ENCODE measurements at places on chromosomes 6 and 20.

- no peak for DNase-seq
These were observed 411.7 kb downstream of the C6orf118 start for GRCh38 chr6:164897523-164898235.

GRCh38 chr6:130185658-130186057 lies 37.1 kb downstream of the SAMD3 start:
- DNase-seq: no peak

DNA sequence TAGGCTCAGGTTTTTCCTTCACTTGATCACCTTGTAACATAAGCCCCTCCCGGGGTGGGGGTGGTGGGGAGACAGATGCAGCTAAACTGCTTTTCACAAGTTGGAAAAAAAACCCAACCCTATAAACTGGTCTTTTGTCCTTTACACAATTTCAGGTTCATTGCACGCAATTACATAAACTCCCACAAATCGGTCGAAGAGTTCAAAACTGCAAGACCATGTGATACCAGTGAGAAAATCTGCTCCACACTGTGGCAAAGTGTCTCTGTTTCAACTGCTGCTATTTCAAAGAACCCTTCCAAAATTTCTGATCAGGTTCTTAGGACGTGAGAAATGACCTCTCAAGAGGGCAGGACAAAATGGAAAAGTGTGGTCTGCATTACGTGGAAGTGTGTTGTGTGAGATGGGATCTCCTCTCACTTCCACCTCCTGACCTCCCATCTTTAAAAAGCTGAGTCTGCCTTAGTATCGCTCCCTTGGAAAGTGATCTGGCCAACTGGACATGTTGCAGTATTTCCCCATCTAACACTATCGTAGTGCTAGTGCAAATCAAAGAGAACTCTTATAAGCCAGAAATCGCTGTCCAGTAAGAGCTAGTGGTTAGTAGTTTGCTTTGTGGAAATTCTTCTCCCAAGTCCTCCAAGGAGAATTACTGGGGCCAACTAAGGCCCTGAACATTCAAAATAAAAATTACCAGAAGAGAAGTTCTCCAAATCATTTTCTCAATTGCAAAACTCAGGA lies 60.1 kb downstream of the PRND start:
- no peak for DNase-seq

DNA sequence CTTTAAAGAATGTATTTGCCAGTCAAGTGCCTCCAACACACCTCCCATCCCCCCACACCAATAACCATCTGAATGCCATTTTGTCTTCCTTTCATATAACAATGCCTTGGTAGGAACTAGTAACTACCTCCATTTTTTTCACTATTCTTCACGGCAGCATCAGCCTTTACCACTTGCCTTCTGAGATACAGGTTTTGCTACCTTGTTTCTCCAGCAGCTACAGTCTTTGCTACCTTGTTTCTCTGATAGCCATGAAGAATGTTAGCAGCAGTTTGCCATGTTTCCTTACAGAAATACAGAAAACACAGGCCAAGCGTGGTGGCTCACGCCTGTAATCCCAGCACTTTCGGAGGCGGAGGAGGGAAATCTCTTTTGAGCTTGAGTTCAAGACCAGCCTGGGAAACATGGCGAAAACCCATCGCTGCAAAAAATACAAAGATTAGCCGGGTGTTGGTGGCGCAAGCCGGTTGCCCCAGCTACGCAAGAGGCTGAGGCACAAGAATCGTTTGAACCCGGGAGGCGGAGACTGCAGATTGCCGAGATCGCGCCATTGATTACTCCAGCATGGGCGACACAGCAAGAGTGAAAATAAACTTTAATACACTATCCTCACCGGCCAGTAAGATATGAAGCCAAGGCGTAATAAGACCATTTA lies 100.9 kb downstream of the HFE start:
- DNase-seq: no peak

GRCh38 chr6:29813809-29814208 lies 13.8 kb upstream of the HLA-G start:
- no peak for DNase-seq

DNA sequence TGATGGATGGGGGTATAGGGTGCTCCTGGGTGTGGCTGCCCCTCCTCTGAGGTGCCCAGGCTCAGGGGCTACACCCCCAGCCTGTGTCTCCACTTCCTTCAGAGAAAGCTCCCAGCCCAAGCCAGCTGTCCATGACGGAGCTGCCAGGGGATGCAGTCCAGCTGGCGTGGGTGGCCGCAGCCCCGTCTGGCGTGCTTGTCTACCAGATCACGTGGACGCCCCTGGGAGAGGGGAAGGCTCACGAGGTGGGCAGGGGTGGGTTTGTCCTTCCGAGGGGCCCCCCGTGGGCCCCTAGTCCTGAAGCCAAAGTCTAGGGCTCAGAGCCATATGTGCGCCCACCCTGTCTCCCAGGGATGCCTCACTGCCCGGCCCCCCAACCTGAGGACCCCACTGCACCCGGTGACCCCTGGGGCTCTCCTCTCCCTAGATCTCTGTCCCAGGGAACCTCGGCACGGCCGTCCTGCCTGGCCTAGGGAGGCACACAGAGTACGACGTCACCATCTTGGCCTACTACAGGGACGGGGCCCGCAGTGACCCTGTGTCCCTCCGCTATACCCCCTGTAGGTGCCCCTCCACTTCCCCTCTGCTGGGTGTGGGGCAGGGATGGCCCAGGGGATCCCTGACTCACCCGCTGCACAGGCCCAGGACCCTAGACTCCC lies 19.8 kb downstream of the COL20A1 start:
- no peak for DNase-seq

GRCh38 chr20:51914758-51915157 lies 112.4 kb upstream of the SALL4 start:
- no peak for DNase-seq

DNA sequence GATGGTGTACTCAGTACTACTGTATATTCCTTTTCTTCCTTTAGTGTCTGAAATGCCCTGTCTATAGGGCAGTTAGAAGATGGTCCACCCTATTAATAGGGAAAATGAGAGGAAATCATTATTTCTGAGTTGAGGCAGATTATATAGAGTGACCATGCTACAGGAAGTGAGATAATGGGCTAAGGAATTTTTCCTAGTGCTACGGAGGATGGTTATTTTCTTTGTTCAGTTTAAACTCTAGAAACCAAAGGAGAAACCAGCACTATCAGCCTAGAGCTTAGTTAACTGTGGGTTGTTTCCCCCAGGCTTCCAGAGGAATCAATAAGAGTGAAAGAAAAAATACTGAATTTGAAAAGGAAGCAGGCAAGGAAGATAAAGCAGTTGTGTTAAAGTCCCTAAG lies 474 bp downstream of the TSBP1 start:
- no peak for DNase-seq

DNA sequence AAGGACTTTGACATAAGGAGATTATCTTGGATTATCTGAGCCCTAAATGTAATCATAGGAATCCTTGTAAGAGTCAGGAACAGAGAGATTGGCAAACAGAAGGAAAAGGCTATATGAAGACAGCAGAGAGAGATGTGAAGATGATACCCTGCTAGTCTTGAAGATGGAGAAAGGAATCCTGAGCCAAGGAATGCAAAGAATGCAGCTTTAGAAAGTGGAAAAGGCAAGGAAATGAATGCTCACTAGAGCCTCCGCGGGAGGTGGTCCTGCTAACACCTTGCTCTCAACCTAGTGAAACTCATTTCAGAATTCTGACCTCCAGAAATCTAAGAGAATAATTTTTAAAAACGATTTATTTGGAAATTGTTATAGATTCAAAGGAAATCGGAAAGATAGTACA lies 117.1 kb downstream of the TBXT start:
- no peak for DNase-seq

- DNase-seq: no peak
These were observed 102.5 kb downstream of the CD24 start for GRCh38 chr6:106872049-106872448.

- DNase-seq: peak; percentile 44
These were observed 3.4 kb upstream of the NSFL1C start for GRCh38 chr20:1469925-1470571.

GRCh38 chr6:98056955-98057354 lies 773.9 kb upstream of the MMS22L start:
- DNase-seq: no peak

DNA sequence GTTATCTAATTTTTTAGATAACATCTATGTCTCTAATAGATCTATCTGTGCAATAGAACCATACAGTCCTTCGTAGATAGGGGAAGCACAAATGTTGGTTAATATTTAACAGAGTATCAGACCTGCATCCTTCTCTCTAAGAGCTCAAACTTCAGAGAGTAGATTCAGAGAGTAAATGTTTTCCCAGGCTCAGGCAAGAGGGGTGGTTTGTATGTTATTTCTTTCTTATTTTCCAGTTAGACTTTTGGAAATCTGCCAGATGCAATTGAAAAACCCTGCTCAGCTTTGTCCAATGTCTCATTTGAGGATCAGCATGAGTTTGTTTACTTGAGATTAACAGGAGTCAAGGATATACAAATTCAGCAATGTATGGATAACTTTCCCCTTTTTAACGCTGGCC lies 361.9 kb downstream of the BCKDHB start:
- DNase-seq: no peak

- no peak for DNase-seq
These were observed 127.6 kb downstream of the TRDN start for GRCh38 chr6:123509112-123509511.

DNA sequence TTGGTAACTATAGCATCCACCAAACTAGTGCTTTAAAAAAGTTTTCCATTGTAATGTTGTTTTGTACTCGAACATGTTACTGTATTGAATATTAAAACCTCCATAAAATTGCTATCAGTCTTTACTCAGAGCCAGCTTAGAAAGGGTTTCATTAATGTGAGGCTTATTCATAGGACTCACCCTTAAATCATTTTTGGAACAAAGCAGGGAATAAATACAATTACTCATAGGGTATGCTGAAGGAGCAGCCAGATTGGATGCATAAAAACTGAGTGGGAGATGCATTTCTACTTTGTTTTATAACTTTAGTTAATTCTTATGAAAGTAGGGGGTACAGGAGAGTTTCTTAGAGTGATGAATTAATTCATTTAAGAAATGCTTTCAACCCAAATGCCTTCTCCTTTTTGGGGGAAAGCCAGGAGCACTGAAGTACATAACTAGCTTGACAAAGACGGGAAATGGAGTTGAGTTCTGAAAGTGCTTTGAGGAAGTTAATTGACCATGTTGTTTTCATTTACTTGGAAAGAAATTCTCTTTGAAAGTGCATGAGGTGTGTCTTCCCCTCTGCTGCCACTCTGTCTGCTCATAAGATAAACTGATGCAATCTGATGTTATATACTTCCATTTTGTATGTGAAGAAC lies 90.3 kb downstream of the RNF144B start:
- DNase-seq: peak; percentile 26

DNA sequence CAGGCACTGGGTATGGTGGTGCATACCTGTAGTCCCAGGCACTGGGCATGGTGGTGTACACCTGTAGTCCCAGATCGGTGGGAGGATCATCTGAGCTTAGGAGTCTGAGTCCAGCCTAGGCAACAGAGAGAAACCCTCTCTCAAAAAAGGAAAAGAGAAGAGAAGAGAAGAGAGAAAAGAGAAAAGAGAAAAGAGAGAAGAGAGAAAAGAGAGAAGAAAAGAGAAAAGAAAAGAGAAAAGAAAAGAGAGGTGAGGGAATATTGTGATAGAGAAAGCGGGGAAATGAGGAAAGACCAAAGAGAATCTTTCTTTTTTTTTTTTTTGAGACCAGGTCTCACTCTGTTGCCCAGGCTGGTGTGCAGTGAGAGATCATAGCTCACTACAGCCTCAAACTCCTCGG lies 108.7 kb downstream of the ARHGAP18 start:
- DNase-seq: no peak

GRCh38 chr20:19617256-19617655 lies 140.8 kb upstream of the RIN2 start:
- no peak for DNase-seq

DNA sequence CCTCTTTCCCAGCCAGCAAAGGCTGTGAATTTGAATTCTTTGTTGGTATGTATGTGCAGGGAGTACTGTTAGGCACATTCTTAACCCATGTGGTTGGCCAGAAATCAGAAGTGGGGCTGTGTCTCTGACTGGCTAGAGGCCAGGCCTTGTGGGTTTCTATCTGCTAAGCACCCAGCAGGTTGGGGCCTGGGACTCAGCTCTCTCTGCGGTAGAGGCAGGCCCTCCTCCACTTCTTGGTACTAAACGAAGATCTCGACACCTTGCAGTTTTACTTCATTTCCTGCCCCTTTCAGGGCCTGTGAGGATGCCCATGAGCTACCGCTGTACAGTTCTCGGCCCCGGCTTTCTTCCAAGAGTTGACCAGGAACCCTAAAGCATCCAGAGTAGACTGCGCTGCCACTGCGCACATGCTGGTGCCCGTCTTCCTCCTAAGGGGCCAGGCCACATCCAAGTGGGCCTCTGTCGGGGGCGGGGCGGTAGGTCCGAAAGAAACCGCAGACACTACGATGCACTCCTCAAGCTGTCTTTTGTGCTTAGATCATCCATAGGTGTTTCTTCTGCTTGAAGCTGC lies 51.1 kb downstream of the TCP11 start:
- DNase-seq: no peak

DNA sequence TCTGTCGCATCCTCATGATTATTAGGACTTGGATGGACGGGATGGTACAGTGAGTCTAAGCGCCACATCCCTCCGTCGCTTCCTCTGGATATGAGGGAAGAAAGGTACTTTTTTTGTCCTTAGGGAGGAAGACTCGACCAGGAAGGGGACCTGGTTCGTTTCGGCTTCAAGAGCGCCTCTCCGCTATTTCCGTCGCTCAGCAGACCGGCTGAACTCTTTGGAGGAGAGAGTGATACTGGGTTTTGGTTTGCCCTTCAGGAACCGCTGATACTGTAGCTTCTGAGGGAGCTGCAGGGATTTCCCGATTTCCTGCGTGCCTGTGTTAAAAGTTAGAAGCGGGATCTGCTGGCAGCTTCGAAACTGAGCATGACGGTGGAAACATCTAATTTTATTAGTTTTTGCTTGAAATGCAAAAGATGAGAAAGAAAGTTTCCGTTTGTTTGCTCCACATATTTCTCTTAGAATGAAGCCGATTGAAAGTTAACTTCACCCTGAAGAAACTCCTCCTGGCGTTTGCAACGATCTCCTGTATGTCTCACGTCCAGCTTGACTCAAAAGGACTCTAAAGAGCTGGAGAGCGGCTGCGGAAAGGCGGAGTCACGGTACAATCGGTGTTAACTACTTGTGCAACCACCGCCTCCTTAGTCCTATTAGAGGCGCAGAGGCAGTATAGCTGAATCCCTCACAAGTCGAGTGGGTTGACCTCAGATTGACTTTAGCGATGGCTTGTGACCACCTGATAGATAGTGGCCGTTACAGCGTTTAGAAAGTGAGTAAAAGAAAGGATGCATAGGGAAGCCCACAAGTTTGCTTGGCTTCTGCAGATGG lies 129.4 kb downstream of the TRIM27 start:
- DNase-seq: no peak

- DNase-seq: peak; percentile 55
These were observed at the start of gene RUNX2 for GRCh38 chr6:45327956-45328522. TSS of gene RUNX2 (plus strand) at chr6:45328330. CDS start at chr6:45328727, 397 bp downstream.

Data from SK-N-MC (cell line).